ENCODE measurements at places on chromosomes 11 and 22. TPM values are rescaled to one million over a fixed set of nuclear protein-coding genes. Genes with fewer than 3 reads are reported as not detected.

Gene KRTAP5-9
- total RNA-seq, result not detected

- peaks cover 40% of the 10 kb centered on the region for H3K27me3 ChIP-seq
- H3K27ac ChIP-seq, result peak overlapping the region; percentile 13
- H3K4me1 ChIP-seq, result peaks cover 60% of the 10 kb centered on the region
- H3K36me3 ChIP-seq, result no peaks in the 10 kb centered on the region
- no peak overlapping the region for H3K4me3 ChIP-seq
Measured at GRCh38 chr11:133946541-133947318, 10.0 kb downstream of the IGSF9B start.

DNA sequence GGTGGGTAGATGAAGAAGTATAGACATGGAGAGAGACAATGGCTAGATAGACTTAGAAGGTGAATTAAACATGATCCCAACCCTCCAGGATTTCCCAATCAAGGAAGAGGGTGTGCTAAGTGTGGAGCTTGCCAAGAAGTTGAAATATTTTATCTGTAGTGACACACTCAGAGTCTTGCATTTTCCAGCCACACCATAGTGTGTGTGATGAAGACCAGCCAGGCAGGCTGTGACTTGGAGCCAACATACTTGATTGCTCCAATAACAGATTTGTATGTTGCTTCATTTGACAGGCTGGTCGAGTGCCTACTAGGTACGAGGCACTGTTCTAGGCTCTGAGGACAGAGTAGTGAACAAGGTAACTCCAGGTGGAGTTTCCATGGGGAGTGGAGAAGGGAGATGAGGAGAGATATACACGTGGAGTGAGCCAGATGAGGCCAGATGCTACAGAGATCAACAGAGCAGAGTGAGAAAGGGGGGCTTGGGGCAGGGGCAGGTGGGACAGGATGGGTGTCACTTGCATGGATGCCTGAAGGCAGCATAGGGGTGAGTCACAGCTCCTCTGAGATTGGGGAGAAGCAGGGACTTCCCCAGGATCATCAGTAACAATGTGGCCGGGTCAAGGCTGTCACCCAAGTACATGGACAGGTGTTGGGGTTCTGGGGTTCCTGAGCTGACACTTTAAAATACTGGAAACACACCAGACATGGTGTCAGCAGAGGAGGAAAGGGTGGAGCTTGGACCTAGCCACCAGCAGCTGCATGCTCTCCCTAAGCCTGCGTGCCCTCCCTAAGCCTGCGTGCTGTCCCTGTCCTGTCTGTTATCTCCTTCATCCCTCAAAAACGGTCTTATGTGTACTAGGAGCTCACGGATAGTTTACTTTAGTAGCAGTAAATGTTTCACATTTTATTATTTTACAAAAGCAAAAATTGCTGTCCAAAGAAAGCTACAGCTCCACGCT lies 23.6 kb downstream of the PDGFB start:
- no peak for DNase-seq
- no peak overlapping the region for H3K27ac ChIP-seq
- H3K4me1 ChIP-seq, result no peaks in the 10 kb centered on the region
- no peak overlapping the region for H3K4me3 ChIP-seq
- H3K27me3 ChIP-seq, result no peaks in the 10 kb centered on the region
- peaks cover 25% of the 10 kb centered on the region for H3K36me3 ChIP-seq

DNA sequence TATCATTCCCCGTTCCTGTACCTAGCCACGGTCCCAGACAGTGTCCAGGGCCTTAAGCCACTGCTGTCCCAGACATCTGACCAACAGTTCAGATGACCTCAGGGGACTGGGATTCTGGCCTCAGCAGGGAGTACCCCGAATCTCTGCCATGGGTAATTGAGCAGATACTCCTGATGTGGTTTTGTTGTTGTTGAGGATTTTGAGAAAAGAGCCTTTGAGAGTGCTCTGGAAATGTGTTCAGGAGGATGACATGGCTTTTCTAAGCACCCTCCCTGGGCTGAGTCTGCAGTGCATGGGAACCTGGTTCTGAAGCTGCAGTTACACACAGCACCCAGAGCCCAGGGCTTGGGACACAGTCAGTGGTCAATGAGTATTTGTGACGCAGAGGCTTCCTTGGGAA lies 30.4 kb downstream of the ADAMTS15 start:
- DNase-seq, result no peak
- H3K27me3 ChIP-seq, result no peaks in the 10 kb centered on the region
- no peak overlapping the region for H3K4me3 ChIP-seq
- peaks cover 46% of the 10 kb centered on the region for H3K4me1 ChIP-seq
- H3K36me3 ChIP-seq, result peaks cover 23% of the 10 kb centered on the region
- peak overlapping the region; percentile 64 for H3K27ac ChIP-seq

DNA sequence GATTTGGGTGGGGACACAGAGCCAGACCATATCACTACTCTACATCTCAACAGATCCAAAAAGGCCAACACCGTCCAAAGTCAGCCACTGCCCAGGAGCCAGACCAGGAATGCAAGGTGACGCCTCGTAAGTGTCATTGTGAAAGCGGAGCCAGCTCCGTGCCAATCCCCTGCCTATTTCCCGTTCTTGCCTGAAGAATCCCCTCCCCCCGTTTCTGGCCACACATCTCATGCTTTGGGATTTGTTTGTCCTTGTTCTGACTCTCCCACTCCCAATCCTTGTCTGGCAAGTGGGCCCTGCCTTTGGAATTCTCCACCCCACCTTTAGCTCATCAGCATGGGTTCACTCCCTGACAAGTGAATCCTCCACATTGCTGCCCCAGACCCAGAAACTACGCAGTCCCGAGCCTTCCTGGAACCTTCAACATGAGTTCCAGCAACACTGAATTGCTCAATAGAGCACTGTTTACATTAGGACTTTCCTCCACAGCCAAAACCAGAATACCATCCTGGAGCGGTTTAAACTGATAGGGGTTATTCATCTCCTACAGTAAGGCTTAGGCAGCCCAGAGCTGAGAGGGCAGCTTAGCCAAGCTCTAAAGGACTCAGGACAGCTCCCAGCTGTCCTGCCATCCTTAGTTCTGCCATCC lies 6.0 kb upstream of the SLC35C1 start:
- H3K27me3 ChIP-seq, result peaks cover 3% of the 10 kb centered on the region
- H3K27ac ChIP-seq, result no peak overlapping the region
- peaks cover 3% of the 10 kb centered on the region for H3K4me1 ChIP-seq
- DNase-seq, result no peak
- H3K4me3 ChIP-seq, result no peak overlapping the region

GRCh38 chr11:73838443-73839122 lies 38.1 kb downstream of the COA4 start:
- H3K4me3 ChIP-seq, result no peak overlapping the region
- no peaks in the 10 kb centered on the region for H3K27me3 ChIP-seq
- H3K4me1 ChIP-seq, result peaks cover 2% of the 10 kb centered on the region
- no peak for DNase-seq

- no peak overlapping the region for H3K4me3 ChIP-seq
- H3K4me1 ChIP-seq, result peaks cover 78% of the 10 kb centered on the region
- no peaks in the 10 kb centered on the region for H3K36me3 ChIP-seq
- H3K27ac ChIP-seq, result peak overlapping the region; percentile 49
Measured at GRCh38 chr11:64003807-64004589, 17.8 kb downstream of the OTUB1 start.

GRCh38 chr22:24191381-24191841 lies 10.1 kb downstream of the SUSD2 start:
- H3K4me3 ChIP-seq, result no peak overlapping the region
- no peaks in the 10 kb centered on the region for H3K36me3 ChIP-seq

- H3K27ac ChIP-seq, result no peak overlapping the region
- DNase-seq, result peak; percentile 60
- no peaks in the 10 kb centered on the region for H3K36me3 ChIP-seq
- H3K27me3 ChIP-seq, result no peaks in the 10 kb centered on the region
Measured at GRCh38 chr11:57349491-57350274, 11.5 kb downstream of the P2RX3 start.

- no peak overlapping the region for H3K4me3 ChIP-seq
- DNase-seq, result no peak
- no peak overlapping the region for H3K27ac ChIP-seq
- peaks cover 18% of the 10 kb centered on the region for H3K4me1 ChIP-seq
Measured at GRCh38 chr11:60991457-60991856, 20.0 kb downstream of the CD6 start.

DNA sequence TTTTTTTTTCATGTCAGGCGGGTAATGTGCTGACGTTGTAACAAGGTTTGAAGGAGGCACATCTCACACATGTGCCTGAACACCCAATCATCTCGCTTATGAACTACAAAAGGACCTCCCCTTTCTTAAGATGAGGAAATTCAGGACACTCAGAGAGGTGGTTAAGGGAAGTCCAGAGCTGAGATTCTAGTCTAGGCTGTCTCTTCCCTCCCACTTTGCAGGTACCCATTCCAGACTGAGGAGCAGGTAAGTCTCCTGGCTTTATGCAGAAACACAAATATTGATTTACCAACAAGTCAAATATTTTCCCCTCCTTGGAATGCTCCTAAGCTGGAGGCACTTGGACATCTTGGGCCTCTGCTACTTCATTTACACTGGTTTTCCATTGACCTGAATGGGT lies 122.9 kb upstream of the CADM1 start:
- DNase-seq, result no peak
- peaks cover 50% of the 10 kb centered on the region for H3K27me3 ChIP-seq
- H3K4me1 ChIP-seq, result peaks cover 18% of the 10 kb centered on the region
- H3K4me3 ChIP-seq, result no peak overlapping the region
- no peak overlapping the region for H3K27ac ChIP-seq

GRCh38 chr11:67054346-67054835 lies 2.3 kb upstream of the RHOD start:
- H3K4me1 ChIP-seq, result peaks cover 39% of the 10 kb centered on the region
- H3K36me3 ChIP-seq, result no peaks in the 10 kb centered on the region
- no peak for DNase-seq
- no peak overlapping the region for H3K27ac ChIP-seq
- H3K27me3 ChIP-seq, result peaks cover 16% of the 10 kb centered on the region

Measured in muscle of leg (tissue), 16 donors.